Skeletal muscle cell (primary cell): ENCODE measurements at places on chromosomes 4 and X.

DNA sequence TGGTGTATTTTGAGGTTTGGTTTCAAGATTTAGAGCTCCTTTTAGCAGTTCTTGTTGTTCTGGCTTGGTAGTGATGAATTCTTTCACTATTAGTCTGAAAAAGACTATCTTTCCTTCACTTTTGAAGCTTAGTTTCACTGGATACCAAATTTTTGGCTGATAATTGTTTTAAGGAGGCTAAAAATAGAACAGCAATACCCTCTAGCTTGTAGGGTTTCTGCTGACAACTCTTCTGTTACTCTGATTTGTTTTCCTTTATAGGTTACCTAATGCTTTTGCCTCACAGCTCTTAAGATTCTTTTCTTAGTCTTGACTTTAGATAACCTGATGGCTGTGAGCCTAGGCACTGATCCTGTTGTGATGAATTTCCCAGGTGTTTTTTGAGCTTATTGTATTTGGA is 33.6 kb upstream of the HEPH start:
- DNase-seq, result no peak

GRCh38 chrX:46648660-46649059 is 75.1 kb downstream of the CHST7 start:
- DNase-seq, result no peak

- DNase-seq, result no peak
These were observed 31.4 kb downstream of the SH3RF1 start for GRCh38 chr4:169239221-169239905.

GRCh38 chr4:99722725-99723124 is 65.1 kb upstream of the C4orf54 start:
- no peak for DNase-seq

DNA sequence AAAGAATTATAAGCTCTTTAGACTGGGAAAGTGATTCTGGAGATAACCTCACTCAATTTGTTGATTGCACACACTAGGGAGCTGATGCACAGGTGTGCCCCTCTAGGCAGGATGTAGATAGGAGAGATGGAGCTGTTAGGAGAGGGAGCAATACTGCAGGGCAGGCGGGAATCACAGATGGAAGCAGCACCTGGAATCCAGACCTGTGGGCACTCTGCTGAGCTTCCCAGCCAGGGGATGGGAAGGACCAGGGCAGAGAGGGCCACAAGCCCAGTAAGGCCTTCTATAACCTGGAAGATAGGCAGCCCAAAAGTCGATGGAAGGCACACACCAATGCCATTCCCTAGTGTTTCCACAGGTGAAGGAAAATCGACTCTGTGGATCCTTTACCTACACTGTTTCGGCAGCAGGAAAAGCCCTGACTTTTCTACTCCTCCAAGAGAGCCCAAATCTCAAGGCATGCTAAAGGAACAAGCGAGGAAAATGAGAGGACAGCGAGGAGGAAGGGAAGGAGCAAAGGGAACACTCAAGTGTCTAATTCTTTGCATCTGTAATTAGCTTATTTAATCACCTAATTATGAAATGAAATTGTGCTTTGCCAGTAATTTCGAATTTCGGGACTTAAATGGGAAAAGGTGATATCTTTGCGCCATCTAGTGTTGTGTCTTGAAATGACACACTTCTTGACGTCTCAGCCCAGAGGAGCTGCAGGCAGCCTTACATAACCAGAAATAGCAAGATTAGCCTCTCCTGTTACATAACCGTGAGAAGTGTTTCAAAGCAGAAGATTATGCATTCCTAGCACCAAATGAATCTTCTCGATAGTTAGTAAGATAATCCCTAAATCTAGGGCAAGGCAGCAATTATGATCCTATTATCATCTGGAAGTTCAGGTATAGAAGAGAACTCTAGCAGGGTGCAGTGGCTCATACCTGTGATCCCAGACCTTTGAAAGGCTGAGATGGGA is 31.0 kb upstream of the TLR3 start:
- no peak for DNase-seq

DNA sequence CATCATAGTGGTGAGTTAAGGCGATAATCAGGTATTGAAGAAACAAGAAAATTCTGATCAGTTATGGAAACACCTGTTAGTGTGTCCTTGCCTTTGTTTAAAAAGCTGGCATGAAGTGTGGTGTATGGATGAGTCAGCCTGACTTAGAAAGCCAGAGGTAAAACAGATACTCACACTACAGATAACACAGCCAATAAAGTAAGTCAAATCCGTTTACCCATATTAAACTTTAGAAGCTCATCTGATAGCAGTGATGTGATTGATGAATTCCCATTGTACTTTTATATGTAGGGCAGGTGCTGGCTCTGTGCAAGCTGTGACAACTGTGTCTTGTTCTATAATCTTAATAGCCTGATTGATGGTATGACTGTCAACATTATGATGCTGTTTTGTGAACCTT is 1392.7 kb upstream of the IGFBP7 start:
- no peak for DNase-seq

DNA sequence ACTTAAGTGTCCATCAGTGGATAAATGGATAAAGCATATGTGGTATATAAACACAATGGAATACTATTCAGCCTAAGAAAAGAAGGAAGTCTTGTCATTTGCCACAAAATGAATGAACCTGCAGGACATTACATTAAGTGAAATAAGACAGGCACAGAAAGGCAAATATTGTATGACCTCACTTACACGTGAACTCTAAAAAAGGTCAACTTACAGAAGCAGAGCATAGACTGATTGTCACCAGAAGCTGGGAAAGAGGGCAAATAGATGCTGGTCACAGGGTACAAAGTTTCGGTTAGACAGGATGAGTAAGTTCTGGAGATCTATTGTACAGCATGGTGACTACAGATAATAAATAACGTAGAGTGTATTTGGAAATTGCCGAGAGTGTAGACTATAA is 247.7 kb downstream of the RAB28 start:
- no peak for DNase-seq

DNA sequence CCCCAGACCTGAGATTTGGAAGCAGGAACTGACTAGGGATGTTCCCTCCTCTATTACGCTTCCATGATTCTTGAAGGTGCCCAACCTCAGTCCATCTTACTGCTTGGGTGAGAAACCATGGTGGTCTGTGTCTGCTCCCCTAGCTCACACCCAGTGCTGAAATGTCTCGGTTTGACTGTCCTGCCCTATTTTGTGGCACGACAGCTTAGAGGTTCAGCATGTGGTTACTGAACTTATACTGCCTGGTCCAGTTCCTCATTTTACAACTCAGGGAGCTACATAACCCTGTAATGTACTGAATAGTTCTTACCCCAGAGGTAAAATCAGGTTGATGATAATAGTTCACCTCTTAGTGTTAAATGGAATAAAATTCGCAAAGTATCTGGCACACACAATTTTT is 203.1 kb downstream of the RBM46 start:
- DNase-seq, result no peak

DNA sequence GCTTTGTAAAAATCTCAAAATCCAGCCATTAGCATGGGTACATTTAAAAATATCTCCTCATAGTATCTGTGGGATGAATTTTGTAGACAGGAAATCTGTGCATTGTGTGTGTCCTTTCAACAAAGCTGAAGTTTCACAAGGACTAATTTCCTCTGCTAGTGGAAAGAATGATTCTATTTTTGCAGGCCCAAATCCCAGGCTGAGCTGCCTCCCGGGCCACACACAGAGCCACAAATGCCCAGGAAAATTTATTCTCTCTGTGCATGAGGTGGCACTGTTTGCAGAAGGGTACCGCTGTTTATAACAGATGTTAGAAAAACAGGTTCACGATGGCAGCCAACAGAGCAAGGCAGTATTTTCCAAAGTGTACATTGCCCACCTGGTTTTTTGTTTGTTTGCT is 11.0 kb upstream of the VCX3B start:
- DNase-seq, result no peak

DNA sequence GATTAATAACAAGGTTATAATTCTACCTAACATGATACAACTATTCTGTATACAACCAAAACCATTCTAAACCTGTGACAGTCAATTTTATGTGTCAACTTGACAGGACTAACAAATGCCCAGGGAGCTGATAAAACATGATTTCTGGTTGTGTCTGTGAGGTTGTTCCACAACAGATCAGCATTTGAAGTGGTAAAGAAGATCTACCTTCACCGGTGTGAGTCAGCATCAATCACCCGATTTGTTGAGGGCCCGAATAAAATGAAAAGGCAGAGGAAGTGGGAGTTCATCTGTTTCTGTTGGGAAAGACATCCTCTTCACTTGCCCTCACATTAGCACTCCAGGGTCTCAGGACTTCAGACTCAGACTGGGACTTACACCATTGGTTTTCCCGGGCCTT is 187.9 kb downstream of the MAB21L2 start:
- no peak for DNase-seq
